ENCODE measurements at places on chromosomes 1 and 21. TPM values are rescaled to one million over a fixed set of nuclear protein-coding genes. Genes with fewer than 3 reads are reported as not detected.

The CD244 gene
- 0.28 TPM for polyA plus RNA-seq

- no peak for DNase-seq
Observed at GRCh38 chr1:186671136-186671825, 8.9 kb downstream of the PTGS2 start.

DNA sequence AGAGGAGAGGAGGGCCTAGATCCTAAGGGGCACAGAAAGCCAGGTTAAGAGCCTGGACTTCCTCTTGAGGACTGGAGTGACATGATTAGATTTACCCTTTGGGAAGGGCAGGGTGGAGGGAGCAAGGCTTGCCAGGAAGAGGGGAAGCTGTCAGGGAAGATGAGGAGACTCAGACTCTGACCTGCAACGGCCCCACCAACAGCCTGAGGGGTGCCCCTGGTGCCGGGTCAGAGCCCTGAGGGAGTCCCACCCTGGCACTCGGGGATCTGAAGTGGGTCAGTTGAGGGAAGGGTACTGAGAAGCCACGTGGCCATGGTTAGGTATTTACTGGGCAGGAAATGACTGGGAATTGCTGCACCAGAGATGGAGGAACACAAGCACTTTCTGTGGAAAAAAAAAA, 9.8 kb downstream of the ECE1 start:
- DNase-seq = no peak

- no peak for DNase-seq
Observed at GRCh38 chr1:214565310-214565709, 13.9 kb upstream of the PTPN14 start.

GRCh38 chr1:229266274-229266673, 4.6 kb upstream of the RAB4A start:
- DNase-seq = no peak

GRCh38 chr1:184017306-184017705, 20.2 kb downstream of the COLGALT2 start:
- no peak for DNase-seq

DNA sequence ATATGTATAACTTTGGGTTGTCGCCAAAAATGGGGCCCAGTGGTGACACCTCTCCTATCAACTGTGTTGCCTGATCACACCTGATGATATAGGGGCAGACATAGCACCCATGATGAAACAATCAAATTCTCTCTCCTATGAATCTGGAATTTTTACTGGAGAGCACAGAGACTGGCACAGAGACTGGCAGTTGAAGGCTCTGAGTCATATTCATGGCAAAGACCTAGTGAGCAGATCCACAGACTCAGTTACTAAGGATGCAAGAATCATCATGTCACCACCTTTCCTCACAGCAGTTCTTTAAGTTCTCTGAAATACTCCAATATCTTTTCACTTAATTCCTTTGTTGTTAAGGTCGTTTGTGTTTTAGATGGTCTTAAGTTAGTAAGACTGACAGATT, 60.0 kb downstream of the APCS start:
- no peak for DNase-seq

DNA sequence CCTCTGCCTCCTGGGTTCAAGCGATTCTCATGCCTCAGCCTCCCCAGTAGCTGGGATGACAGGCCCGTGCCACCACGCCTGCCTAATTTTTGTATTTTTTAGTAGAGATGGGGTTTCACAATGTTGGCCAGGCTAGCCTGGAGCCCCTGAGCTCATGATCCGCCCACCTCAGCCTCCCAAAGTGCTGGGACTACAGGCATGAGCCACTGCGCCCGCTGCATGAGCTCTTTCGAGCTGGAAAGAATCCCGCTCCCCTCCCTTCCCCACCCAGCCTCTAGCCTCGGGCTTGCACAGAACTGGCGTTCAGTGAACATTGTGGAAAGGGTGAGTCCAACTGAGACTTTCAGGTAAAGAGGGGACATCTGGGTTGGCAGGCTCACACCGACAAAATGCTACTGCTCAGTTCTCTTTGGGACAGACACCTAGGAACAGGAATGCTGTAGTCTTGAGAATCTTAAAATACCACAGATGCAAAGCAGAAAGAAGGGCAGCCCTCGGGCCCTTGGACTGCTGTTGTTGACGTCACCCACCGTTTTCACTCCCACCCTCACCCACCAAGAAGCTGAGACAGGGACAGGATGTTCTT, 9.7 kb upstream of the GNG4 start:
- DNase-seq = no peak

DNA sequence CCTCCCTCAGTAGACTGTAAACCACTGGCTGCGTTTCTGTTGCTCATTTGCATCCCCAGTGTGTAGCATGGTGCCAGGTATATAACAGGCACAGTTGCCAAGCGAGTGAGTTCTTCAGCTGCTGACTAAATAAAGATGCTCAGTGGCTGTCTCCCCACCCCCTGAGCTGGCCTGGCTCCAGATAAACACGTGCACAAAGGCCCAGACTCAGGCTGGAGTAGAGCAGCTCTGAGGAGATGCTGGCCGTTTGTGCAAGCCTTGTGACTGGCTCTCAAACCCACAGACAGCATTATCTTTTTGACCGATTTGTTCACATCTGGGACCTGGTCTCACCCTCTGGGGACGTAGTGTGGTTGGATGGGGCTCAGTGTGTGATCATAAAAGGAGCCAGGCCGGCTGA, 7.1 kb downstream of the CHRNB2 start:
- no peak for DNase-seq

The FCRL6 gene
- 0.46 TPM for polyA plus RNA-seq

The C1QC gene
- 20.8 TPM for polyA plus RNA-seq

The PCNX2 gene
- 12.9 TPM for polyA plus RNA-seq

The KRTAP12-2 gene
- not detected for polyA plus RNA-seq
